Left hindlimb (tissue), 1 donor: ENCODE measurements at places on chromosomes 6 and 20.

DNA sequence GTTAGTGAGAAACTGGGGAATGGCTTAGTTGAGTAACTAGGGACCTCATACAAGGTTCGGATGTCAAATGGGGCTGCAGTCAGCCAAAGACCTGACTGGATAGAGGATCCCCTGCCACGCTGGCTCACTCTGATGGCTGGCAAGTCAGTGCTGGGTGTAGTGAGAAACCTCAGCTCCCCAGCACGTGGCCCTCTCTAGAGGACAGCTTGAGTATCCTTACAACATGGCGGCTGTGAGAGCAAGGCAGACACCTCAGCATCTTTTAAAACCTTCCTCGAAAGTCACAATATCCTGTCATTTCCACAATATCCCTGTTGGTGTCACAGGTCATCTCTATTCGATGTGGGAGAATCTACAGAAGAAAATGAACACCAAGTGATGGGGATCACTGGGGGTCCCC lies 26.7 kb upstream of the IPCEF1 start:
- no peak for DNase-seq

DNA sequence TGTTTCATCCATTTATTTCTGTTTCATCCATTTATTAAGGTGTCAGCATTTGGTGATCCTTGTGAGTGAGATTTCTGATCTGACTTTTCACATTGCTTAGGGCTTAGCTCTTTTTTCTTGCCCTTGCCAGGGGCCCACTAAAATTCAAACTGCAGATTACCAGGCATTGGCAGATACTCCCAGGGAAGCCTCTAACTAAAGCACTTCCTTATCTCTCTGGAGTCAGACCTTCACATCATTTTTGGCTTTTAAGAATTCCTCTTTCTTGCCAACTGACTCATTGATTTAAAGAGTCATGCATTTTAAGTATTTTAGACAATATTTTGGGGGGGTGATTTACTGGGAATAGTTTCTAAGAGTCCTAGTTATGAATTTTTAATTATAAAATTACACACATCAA lies 2.6 kb upstream of the WFDC8 start:
- DNase-seq = no peak

- DNase-seq = no peak
These were observed 63.8 kb downstream of the HECA start for GRCh38 chr6:139198529-139199288.

GRCh38 chr20:40319741-40320516 lies 369.1 kb downstream of the MAFB start:
- no peak for DNase-seq

DNA sequence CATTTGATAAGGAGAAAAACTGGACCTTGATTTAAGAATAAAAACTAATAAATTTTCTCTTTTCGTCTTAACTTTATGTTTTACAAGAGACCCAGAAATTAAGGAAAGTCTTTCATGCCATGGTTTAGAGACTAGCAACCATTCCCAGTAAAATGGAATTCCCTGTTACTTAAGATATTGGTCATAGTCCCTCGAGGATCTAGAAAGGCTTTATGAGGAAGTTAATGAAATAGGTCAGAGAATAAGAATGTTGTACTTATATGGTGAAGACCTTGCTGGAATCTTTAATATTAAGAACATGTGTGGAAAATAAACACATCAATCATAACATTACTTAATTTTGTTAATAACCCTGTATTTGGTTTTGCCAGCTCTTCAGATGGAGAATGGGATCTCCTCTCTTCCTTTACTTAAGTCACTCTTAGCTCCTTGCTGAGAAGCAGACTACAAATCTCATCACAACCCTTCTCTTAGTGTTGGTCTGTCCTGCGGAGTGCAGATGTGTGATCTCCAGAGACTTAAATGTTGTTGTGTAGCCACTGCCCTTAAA lies 382.9 kb downstream of the QKI start:
- no peak for DNase-seq

- DNase-seq = no peak
These were observed 8.4 kb upstream of the ZBTB24 start for GRCh38 chr6:109491207-109491938.

GRCh38 chr6:35096129-35096862 lies 44.8 kb downstream of the TCP11 start:
- DNase-seq = no peak

DNA sequence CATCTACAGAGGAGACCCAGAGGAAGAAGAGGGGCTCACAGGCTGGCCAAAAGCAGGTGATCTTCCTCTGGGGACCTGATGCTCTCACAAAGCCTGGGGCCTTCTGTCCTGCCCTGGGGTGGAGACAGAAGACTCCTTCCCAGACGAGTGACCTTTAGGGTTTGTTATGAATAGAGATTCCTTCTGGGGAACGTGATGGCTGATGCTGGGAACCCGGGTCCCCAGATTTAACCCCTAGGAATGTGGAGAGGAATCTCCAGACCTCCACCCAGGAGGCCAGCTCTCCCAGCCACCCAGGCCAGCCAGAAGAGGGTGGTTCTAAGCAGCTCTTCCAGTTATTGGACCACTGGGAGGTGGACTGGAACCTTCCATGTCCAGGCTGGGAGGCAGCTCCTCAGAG lies 16.8 kb upstream of the CCN5 start:
- no peak for DNase-seq

- DNase-seq = no peak
These were observed 372.7 kb upstream of the RGS17 start for GRCh38 chr6:153503810-153504209.

GRCh38 chr6:157169656-157170055 lies 153.7 kb downstream of the TMEM242 start:
- DNase-seq = no peak

- no peak for DNase-seq
These were observed 653 bp downstream of the NAA20 start for GRCh38 chr20:20017844-20018185.
